Breast epithelium (tissue), 4 donors: ENCODE measurements at places on chromosomes 6 and 20. TPM values are rescaled to one million over a fixed set of nuclear protein-coding genes. Genes with fewer than 3 reads are reported as not detected.

The CD93 gene
- total RNA-seq: 64.9 TPM

The SIRPG gene
- total RNA-seq: not detected

The NCOA7 gene
- 62.6 TPM for total RNA-seq

The PPP1R14C gene
- 5.6 TPM for total RNA-seq

The CD24 gene
- 16.8 TPM for total RNA-seq

The NFKBIL1 gene
- 22.3 TPM for total RNA-seq

The GPR6 gene
- total RNA-seq: 0.15 TPM

The SLC12A5 gene
- total RNA-seq: not detected

The HDGFL1 gene
- total RNA-seq: not detected

- no peaks in the 10 kb centered on the region for H3K4me1 ChIP-seq
- no peak for DNase-seq
- H3K4me3 ChIP-seq: no peak overlapping the region
- H3K36me3 ChIP-seq: no peaks in the 10 kb centered on the region
Measured at GRCh38 chr6:44787254-44787834, 399.8 kb downstream of the CDC5L start.

DNA sequence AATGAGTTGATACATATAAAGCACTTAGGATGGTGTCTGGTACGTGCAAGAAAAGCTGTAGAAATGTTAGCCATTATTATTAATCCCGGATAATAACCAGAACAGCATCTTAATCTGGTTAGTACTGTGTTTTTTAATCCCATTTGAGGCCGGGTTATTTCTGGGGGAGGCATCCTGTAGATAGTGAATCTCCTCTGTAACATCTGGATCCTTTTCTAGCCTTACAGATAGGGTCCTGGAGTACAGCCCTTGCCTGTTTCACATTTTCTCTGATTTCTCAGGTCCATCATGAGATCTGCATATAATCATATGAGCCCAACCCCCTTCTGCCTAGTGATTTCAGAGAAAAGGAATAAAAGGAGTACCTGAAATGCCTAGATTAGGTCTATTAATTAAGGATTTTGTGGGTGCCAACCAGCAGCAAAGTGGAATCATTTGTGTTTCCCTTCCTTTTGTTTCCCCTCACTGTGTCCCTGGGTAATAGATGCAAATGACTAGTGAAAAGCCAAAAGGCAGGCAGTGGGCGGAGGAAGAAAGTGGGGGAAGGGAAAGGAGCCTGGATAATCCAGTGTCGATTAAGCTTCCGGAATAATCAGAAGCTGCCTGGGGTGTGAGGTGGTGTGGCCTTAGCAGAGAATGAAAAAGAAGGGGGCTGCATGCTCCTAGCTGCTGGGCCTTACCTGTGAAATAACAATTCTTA, 88.9 kb downstream of the SOBP start:
- H3K27ac ChIP-seq: no peak overlapping the region
- no peaks in the 10 kb centered on the region for H3K4me1 ChIP-seq
- DNase-seq: no peak
- no peaks in the 10 kb centered on the region for H3K27me3 ChIP-seq
- H3K4me3 ChIP-seq: no peak overlapping the region

- H3K4me3 ChIP-seq: no peak overlapping the region
- no peak for DNase-seq
- H3K4me1 ChIP-seq: no peaks in the 10 kb centered on the region
- no peaks in the 10 kb centered on the region for H3K27me3 ChIP-seq
Measured at GRCh38 chr6:8562125-8562524, 126.8 kb upstream of the SLC35B3 start.

- H3K4me1 ChIP-seq: no peaks in the 10 kb centered on the region
- no peak overlapping the region for H3K4me3 ChIP-seq
- no peaks in the 10 kb centered on the region for H3K36me3 ChIP-seq
- H3K27me3 ChIP-seq: no peaks in the 10 kb centered on the region
Measured at GRCh38 chr20:13037727-13038126, 29.0 kb downstream of the SPTLC3 start.

- no peak overlapping the region for H3K27ac ChIP-seq
- no peaks in the 10 kb centered on the region for H3K36me3 ChIP-seq
- no peak for DNase-seq
- H3K4me3 ChIP-seq: no peak overlapping the region
- H3K4me1 ChIP-seq: peaks cover 30% of the 10 kb centered on the region
Measured at GRCh38 chr20:62917720-62918119, 8.6 kb downstream of the DIDO1 start.

DNA sequence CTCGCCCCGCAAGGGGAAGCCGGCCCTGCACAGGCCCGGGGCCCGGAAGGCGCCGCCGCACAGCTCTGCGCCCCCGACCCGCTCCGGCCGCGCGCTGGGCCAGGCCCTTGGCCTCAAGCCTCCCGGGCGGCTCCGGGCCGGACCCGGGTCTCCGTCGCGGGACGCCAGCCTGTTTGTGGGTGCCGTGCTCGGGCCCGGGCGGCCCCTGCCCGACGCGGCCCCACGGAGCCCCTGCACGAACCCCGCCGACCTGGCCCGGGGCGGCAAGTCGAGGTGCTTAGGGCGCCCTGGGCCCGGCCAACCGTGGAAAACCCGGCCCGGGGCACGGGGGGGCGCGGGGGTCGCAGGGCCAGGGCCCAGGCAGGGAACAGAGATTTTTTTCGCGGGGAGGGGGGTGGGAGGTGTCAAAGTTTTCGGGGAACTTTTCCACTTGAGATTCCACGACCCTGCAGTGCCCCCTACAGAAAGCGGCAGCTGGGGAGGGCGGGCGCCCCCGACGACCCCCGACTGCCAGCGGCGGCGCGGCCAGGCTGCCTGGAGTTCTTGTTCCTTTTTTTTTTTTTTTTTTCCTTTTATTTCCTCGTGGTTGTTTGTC, 805 bp upstream of the STX16 start:
- H3K4me1 ChIP-seq: peaks cover 7% of the 10 kb centered on the region
- peak overlapping the region; percentile 97 for H3K4me3 ChIP-seq
- H3K36me3 ChIP-seq: no peaks in the 10 kb centered on the region
- no peak for DNase-seq
- H3K27me3 ChIP-seq: no peaks in the 10 kb centered on the region

DNA sequence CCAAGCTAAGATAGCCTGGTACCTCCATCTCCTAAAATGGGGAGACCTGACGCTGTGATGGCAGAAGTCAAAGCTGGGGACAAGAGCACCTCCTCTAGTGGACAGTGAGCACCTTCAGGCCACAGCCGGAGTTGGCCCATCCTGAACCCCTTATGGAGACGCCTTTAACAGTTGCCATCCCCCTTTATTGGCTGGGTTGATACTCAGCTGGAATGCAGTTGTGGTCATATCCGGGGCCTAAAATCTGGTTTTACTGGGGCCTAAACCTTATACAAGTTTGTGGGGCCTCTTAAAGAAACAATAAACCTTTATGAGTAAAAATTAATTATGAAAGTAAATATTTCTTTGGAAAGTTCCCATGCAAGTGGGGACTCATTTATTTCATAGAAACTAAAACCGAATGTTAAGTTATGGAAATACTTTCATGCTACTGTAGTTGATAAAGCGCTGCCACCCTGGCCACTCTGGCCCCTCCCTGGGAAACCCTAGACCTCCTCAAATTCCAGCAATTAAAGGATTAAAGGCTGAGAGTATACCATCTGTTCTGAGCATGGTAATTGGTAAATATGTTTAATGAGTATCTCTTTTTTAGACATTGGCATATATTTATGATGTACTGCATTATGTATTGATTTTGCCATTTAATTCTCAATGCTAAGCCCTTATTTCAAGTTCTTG, 95.1 kb upstream of the SASH1 start:
- no peaks in the 10 kb centered on the region for H3K4me1 ChIP-seq
- H3K27ac ChIP-seq: no peak overlapping the region
- H3K36me3 ChIP-seq: no peaks in the 10 kb centered on the region
- DNase-seq: no peak

GRCh38 chr6:133740218-133740617, 148.7 kb upstream of the TCF21 start:
- no peaks in the 10 kb centered on the region for H3K4me1 ChIP-seq
- no peaks in the 10 kb centered on the region for H3K27me3 ChIP-seq
- no peak for DNase-seq
- no peak overlapping the region for H3K4me3 ChIP-seq
- H3K27ac ChIP-seq: no peak overlapping the region
- no peaks in the 10 kb centered on the region for H3K36me3 ChIP-seq

DNA sequence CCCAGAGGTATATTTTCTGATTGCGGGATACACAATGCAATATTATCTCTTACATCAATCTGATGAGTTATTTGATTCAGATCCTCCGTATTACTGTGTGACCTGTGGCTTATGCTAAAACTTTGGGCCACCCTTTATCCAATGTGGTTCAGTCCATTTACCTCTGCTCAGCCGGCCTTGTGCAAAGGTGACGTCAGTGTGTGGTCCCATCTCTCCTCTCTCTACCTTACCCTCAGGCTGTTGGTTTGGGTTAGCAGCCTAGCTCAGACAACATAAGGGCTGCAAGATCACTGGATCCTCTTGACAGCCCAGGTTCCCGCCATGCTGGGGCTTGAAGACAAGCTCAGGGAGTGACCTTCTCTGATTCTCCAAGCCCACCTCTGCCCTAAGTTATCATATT, 33.0 kb downstream of the SNHG17 start:
- no peak for DNase-seq
- no peak overlapping the region for H3K27ac ChIP-seq
- no peaks in the 10 kb centered on the region for H3K27me3 ChIP-seq
- no peaks in the 10 kb centered on the region for H3K36me3 ChIP-seq
- no peaks in the 10 kb centered on the region for H3K4me1 ChIP-seq

- H3K27ac ChIP-seq: no peak overlapping the region
- no peaks in the 10 kb centered on the region for H3K36me3 ChIP-seq
- no peak for DNase-seq
- no peak overlapping the region for H3K4me3 ChIP-seq
- no peaks in the 10 kb centered on the region for H3K27me3 ChIP-seq
- H3K4me1 ChIP-seq: no peaks in the 10 kb centered on the region
Measured at GRCh38 chr20:36045373-36045714, 77.0 kb downstream of the CNBD2 start.

DNA sequence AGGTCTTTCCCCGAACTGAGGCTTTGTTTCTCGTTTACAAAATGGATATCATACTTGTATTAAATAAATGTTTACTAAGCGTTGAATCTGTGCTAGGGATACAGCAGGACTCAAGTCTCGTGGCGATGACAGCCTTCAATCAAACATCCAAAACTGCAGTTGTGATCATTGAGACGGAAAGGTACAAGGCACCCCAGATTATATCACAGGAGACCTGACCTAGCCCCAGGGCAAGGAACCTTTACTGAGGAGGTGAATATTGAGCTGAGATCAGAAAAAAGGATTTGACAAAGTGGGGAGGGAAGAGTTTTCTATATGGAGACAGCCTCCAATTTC, 476 bp downstream of the AAR2 start:
- peaks cover 5% of the 10 kb centered on the region for H3K36me3 ChIP-seq
- H3K4me1 ChIP-seq: peaks cover 2% of the 10 kb centered on the region
- peak overlapping the region; percentile 68 for H3K4me3 ChIP-seq
- H3K27me3 ChIP-seq: no peaks in the 10 kb centered on the region

DNA sequence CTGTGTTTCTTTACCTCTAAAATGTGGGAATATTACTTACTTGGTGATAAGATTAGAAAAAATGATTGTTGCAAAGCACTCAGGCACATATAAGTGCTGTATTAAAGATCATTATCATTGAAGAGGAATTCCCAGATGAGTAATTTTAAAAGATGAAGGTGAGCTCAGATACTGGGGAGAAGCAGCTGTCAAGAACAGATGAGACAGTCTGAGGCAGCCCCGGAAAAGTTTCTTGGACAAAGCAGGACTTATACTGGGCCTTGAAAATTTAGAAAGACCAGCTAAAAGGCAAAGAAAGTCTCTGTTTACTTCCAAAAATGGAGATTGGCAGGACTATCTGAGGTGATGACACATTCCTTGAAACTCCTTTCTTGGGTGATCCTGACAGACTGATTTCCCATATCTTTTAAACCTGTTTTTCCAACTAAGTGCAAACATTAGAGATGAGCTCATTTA, 93.8 kb upstream of the MARCKS start:
- H3K27me3 ChIP-seq: no peaks in the 10 kb centered on the region
- H3K36me3 ChIP-seq: no peaks in the 10 kb centered on the region
- no peak for DNase-seq
- H3K27ac ChIP-seq: no peak overlapping the region
- H3K4me1 ChIP-seq: no peaks in the 10 kb centered on the region

DNA sequence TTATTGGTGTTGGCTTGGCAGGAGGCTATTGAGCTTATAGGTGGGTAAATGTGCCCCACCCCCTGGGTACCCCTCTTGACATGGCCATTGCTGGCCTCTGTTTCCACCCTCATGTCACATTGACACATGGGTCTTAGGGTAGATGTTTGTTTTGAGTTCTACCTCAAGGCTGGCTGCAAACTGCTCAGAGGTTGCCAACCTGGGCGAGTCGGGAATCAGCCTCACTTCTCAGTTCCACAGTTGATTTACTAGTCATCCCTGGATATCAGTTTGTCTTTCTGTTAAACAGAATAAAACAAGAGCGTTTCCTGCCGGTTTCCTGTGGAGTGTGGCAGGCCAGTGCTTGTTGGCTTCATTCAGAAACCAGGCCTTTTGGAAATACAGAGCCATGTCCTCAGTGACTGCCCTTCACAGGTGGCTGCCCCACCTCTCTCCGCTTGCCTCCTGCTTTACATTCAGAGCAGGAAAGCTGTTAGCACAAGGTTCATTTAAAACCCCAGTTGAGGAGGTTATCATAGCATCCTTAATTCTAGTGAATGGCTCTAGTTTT, 105.6 kb downstream of the TCP11 start:
- H3K4me1 ChIP-seq: no peaks in the 10 kb centered on the region
- no peaks in the 10 kb centered on the region for H3K36me3 ChIP-seq
- peak overlapping the region; percentile 12 for H3K27ac ChIP-seq
- H3K27me3 ChIP-seq: no peaks in the 10 kb centered on the region

GRCh38 chr20:50278684-50279531, 88.3 kb downstream of the CEBPB start:
- H3K36me3 ChIP-seq: no peaks in the 10 kb centered on the region
- DNase-seq: no peak
- H3K27ac ChIP-seq: peak overlapping the region; percentile 58
- no peaks in the 10 kb centered on the region for H3K27me3 ChIP-seq
- H3K4me3 ChIP-seq: no peak overlapping the region

GRCh38 chr20:34708621-34709043, 4.5 kb downstream of the TP53INP2 start:
- H3K27ac ChIP-seq: peak overlapping the region; percentile 80
- H3K4me3 ChIP-seq: peak overlapping the region; percentile 92
- H3K4me1 ChIP-seq: peaks cover 2% of the 10 kb centered on the region
- no peaks in the 10 kb centered on the region for H3K27me3 ChIP-seq
